ENCODE measurements at places on chromosomes 5 and 9.
A peak's percentile ranks its signal among the peaks of the same experiment; 100 is the strongest.

- DNase-seq: no peak
Measured at GRCh38 chr5:55568654-55569512, 34.1 kb upstream of the PLPP1 start.

GRCh38 chr5:171580502-171581265, 161.2 kb downstream of the FGF18 start:
- DNase-seq: no peak

DNA sequence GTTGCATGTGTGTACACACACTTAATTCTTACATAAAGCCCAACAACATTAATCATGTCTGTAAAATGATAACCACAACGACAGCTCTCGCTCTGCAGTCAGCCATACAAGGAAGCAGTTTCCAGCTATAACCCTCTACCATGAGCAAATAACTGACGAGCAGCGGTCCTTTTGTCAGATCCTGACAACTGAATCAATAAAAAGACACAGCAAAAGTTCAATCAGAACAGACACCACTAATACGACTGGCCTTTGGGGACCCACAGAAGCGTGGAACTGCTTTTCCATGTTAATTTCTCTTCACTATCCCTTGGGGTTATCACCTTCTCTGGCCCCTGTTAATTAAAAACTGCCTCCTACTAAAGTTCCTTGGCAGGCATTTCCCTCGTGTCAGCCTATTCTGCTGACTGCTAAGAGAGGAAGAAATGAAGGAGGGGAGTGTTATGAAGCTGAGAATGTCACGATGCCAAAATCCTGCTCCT, 722.8 kb upstream of the GRAMD2B start:
- no peak for DNase-seq

DNA sequence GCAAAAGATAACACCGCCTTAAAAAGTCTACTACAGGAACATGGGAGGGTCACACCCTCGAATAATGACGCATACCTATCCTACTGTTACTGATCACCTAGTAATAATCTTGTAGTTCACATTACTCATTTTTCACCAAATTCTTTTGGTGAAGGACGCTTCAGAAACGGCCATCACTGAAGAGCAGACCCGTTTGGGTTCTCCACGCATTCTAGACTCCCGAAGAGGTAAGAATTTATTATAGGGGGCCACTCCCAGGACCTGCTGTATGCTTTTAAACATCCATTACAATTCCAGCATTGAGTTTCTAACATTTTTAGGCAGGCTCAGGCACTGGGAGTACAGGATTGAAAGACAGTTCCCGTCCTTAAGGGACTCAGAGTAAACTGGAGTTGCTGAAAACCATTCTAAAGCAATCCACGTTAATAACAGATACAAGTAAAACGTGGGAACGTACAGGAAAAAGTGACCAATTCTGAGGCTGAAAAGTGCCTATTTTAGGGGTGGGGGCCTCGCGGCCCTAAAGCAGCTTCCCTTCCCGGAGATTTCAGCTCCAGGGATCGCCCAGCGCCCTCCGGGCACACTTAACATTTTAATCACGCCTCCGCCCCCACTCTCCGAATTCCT, at the start of gene FER:
FER (plus strand) TSS at position 124 of the 627 bp plus-strand sequence. CDS start 50,286 bp downstream, outside the sequence.
- peak; percentile 43 for DNase-seq

DNA sequence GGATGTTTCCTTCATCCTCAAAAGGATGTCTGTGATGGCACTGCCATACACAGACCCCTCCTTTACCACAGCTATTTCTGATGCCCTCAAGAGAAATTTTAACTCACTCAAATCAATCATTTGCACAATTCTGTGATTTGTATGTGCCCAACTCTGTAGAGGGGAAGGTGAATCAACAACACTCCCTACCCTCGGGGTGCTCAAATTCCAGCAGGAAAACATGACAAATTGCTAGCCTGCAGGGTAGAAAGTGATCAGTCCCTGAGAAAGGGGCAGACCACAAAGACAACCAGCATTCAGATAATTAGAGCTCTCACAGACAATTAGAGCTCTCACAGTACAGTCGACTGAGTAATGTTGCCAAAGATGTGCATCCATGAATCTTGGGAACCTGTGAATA, 45.3 kb upstream of the FOXE1 start:
- no peak for DNase-seq

DNA sequence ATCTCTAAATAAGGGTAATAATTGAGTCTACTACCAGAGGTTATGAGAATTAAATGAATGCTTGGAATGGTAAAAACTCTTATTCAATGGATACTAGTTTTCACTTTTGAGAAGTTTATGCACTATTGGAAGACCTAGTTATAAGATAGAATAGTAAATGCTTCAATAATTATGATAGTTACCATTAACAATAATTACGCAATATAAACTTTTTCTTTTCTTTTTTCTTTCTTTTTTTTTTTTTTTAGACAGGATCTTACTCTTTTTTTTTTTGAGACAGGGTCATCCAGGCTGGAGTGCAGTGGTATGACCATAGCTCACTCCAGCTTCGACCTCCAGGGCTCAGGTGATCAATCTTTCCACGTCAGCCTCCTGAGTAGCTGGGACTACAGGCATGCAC, 6.7 kb downstream of the ALDOB start:
- DNase-seq: no peak

DNA sequence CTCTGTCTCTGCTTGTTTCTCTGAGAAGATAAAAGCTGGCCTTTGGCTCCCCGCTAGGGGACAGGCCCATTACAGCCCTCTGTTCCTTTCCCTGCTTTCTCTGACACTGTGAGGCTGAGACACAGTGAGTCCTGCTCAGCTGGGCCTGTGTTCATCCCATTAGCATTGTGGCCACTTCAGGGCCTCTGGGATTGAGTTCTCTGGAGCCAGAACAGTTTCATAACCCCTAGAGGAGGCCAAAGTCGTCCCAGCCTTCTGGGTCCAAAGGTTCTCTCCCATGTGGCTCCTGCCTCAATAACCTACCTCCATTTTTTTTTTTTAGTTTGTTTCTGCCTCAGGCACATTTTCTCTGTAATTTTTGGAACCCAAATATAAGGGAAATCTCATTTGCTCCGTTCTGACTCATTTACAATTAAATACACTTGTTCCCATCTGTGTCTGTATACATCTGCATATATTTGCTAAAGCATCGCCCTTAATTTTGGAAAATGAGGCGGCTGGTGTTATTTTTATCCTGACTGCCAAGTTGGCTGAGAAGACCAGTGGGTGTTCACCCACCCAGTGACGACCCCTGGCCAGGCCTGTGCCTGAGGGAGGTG, 27.3 kb upstream of the CTNNA1 start:
- no peak for DNase-seq

DNA sequence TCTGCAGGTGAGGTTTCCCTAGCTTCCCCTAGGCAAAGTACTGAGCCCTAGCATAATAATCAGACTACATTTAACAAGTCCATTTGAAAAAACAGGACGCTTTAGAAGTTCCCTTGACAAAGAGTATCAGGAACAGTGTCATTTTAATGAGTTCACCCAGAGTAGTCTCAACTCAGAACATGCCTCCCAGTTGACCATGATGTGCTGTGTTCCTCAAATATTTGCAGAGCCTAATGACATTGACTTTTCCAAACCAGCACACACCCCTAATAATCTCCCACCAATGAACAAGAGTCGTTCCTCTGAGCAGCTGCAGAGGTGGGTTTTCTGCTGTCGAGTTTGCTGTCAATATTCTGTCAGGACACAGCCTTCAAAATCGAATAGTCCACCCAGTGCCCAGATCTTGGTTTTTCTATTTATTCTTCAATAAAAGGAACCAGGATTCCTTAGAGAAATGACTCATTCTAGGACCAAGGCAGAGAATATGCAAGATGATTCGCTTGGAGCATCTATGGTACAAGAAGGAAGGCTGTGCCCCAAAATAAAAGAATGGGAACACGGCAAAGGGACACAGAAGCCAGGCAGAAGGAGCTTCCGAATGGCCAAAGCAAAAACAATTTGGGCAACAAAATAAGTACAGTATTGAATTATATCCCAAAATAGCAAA, 57.6 kb downstream of the OTULIN start:
- DNase-seq: no peak

DNA sequence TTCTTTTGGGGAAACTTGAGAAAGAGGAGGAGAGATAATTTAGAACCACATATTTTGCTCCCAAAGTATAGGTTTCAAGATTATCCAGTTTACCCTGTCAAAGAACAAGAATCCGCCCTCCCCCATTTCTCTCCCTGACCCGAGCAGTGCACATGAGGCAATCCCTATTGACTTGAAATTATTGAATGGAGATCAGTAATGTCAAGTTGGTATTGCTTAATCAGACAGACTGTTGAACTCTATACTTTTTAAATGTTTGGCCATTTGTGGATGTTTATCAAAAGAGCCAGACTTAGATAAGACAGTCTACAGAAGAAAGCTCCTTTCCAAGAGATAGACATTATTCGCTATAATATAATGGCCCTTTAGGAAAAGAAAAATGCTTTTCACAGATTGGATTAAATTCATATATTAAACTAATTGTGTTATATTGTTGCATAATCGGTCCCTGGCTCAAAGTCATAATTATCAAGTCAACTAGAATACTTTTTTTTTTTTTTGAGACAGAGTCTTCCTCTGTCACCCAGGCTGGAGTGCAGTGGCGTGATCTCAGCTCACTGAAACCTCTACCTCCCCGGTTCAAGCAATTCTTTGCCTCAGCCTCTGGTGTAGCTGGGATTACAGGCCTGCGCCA, 5.3 kb downstream of the SLC25A25 start:
- no peak for DNase-seq

GRCh38 chr5:115501464-115502210, 42.9 kb downstream of the FEM1C start:
- no peak for DNase-seq

DNA sequence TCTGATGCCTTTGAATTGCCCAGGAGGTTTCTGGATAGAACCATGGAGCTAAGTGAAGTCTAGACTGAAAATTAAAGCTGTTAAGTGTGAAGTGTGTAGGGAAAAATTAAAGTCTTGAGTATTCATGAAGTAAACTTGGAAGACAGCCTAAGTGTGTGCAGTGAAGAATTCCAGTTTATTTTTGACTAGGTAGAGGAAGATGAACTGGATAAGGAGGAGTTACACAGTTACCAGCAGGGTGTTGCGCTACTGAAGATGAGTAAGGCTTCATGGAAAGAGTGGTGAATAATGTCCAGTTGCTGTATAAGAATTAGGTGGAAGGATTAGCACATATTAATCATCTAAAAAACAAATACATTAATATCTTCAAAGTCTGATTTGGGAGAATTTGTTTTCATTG, 5.7 kb upstream of the CHD1 start:
- DNase-seq: no peak

DNA sequence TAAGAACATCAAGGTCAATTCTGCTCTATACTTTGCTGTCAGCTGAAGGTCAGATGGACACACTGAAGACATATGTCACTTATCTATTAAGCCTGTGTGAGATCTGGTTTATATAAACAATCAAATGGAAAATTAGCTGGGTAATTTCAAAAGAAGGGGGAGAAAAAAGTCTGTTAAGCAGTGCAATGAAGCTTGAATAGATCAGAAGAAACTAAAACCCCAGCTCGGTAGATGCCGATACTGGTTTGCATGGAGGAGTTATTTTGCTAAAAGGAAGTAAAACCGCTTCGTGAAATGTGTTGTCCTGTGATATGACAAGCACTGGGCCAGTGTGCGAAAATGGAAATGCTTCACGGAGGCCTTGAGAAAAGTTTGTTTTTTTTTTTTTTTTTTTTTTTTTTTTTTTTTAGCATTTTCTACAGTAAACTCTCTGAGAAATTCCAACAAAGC, 148.8 kb downstream of the MEF2C start:
- no peak for DNase-seq

DNA sequence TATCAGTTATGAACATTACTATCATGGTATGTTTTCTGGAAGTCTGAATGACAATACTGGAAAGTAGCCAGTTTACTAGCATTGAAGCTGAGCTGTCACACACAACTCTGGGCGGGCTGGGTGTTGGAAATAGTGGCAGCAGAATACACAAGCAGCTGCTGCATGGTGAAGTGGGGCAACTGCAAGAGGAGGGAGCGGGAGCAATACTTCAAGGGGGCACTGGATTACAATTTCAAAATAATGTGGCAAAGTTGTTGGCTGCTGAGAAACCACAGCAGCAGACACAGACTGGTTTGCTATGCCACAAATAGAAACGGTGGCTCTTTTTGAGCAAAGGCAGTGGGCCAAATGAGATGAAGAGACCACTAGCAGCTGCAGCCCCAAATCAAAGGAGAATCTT, 350.2 kb downstream of the KIAA0825 start:
- no peak for DNase-seq

DNA sequence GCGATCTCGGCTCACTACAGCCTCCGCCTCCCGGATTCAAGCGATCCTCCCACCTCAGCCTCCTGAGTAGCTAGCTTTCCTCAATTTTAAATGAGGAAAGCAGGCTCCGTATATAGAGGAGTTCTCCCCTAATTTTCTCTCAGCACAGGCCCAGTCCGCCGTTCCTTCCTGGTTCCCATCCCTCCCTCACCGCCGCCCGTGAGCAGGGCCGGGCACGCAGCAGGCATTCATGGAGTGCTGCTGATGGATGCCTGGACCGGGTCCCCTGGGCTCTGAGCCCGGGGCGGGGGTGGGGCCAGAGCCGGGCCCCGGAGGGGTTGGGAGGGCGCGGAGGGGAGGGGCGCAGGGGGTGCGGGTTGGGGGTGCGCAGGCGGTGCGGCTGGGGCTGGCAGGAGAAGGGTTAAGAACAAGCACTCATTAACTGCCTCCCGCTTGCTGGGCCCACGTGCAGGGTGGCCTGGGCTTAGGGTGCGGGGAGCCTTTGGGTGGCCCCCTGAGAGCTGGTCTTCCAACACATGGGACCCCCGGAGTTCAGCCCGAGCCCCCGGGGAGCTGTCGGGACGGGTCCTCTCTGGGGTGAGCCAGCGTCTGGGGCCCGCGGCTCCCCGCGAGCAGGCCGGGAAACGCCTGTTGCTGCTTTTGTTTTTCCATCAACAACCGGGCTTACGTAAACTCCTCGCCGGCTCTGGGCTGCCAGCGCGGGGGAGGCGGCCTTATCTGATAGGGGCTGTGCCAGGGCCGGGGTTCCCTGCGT, 33.7 kb downstream of the LHX2 start:
- DNase-seq: no peak

DNA sequence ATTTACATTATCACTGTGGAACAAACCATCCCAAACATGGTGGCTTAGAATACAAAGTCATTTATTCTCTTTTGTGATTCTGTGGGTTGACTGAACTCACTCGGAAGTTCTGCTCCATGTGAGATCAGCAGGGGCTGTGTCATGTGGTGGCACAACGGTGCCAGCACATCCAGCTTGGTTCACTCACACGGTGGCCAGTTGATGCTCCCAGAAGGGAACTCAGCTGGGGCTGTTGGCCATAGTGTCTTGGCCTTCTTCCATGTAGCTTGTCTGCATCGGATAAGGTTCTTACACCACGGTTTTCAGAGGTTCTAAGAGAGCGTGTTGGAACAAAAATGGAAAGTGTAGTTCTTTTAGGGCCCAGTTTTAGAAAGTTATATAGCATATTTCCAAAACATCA, 312.7 kb downstream of the DMRT2 start:
- DNase-seq: no peak

DNA sequence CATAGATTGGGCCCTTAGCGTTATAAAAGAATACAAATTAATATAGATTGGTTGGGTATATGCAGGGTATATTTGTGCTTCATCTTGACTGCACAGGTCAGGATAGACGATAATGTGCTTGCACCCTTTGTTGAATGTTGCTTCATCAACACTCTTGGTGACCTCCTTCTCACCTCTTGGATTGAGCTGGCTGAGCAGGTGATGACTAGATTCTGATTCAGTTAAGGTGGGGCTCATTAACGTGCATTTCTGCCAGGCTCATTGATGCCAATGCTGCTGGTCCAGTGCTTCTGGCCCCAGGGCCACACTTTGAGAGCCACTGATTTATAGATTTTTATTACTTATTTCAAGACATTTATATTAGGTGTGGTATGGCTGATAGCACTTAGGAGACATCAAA, 27.7 kb downstream of the PCSK5 start:
- no peak for DNase-seq

GRCh38 chr5:127571314-127572131, 54.1 kb downstream of the PRRC1 start:
- no peak for DNase-seq
